ENCODE measurements at places on chromosomes 6 and 20.

DNA sequence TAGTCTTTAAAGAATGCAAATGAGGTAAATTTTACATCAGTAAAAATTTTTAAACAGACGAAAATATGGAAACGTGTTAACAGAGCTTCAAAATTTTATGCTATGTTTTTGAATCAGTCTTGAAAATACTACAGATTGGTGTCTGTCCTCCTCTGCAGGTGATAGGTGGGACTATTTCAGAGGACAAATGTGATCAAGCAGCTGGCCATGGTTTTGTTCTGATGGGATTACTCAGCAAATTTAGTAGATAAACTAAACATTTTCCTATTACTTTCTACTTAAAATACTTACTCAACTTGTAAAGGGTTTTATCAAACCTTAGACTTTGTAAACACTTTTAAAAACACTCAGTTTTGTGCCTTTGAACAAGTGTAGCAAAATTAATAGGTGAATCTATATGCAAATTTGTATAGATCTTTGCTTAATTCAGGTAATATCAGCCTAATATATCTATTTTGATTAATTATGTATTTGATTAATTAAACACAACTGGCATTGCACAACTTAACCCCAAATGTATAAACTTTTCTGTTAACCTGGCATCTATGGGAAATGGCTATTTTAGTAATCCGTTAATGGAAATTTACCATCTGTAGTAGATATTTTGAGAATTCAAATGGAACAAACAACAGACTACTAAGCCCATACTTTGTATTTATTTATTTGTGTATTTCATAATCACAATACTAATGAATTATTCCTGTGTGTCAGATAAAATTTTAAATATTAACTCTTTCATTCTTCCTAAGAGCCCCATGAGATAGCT is 22.5 kb downstream of the ADGRB3 start:
- no peak for DNase-seq

GRCh38 chr6:150560004-150560883 is 39.4 kb upstream of the PLEKHG1 start:
- no peak for DNase-seq

GRCh38 chr20:1240549-1240948 is 14.7 kb downstream of the RAD21L1 start:
- DNase-seq: no peak

- no peak for DNase-seq
Measured at GRCh38 chr20:44068316-44069201, 118.4 kb downstream of the JPH2 start.

DNA sequence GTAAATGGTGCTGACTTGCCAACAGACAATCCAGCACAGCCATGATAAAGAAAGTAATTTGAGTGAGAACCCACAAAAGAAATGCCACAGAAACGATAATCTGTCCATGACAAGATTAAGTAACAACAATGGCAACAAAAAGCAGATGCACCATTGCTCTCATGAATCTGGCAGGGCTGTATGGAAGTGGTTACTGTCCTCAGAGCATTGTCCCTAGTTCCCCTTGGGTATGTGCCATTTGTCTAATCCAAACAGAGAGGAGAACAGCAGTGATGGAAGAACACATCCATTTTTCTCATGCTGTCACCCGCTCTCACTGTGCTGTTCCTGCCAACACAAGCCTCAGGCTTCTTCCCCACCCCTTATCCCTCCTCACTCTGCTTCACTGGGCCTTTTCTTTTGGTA is 65.8 kb downstream of the REV3L start:
- DNase-seq: no peak

- DNase-seq: no peak
Measured at GRCh38 chr6:108904741-108905140, 56.5 kb downstream of the ARMC2 start.

GRCh38 chr20:11780765-11781369 is 136.8 kb upstream of the BTBD3 start:
- no peak for DNase-seq

DNA sequence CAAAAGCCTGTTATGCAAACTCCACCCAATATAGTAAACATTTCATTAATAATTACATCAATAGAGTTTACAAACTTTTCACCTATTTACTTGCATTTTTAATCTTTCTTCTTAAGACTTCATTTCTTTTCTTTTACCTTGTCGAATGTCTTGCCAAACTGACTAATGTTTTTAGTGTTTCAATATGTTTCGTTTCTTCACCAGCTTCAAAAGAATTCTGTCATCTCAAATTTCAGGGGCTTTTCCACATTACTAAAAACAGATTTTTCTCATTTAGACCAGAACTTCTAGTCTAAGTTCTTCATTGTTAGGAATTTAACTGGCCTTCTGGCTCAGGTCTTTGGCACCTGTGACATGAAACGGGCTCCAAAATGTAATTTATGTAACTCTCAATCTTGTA is 196.5 kb downstream of the ARHGAP18 start:
- no peak for DNase-seq

DNA sequence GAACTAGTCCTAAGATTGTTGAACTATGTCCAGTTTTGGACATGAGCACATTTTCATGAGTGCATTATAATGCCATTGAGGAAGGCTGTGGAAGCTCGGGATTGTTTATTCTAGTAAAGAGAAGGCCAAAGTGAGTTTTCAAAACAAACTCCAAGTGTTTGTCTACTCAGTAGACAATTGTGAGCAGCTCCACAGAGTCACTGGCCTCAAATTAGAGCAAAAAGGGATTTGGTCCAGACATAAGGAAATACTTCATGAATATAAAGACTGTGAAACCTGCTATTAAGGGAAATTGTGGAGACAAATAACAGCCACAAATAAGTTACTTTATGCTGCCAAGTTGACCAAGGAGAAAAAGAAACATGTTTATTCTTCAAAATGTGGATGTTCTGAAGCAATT is 42.6 kb upstream of the PREP start:
- no peak for DNase-seq

- DNase-seq: no peak
Measured at GRCh38 chr6:91020744-91021143, 433.9 kb upstream of the MAP3K7 start.

- no peak for DNase-seq
Measured at GRCh38 chr20:62032609-62033368, 32.9 kb downstream of the TAF4 start.

GRCh38 chr20:62935204-62935967 is 2.6 kb upstream of the GID8 start:
- no peak for DNase-seq

DNA sequence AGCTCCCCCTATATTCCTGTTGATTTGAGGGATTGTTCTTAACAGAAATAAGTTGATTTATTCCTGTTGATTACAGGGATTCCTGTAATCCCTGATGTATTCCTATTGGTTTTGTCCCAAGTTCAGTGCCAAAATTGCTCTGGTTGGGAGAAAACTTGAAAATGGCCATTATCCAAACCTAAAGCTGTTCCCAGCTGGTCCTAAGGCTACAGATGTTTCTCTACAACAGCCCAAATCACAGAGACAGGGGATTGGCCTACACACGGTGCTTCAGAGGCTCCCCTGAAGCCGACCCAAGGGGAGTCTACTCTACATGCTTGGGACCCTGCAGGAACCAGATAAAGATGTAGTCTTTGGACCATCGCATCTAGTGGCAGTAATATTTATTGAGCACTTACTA is 99.0 kb upstream of the AKAP12 start:
- no peak for DNase-seq

DNA sequence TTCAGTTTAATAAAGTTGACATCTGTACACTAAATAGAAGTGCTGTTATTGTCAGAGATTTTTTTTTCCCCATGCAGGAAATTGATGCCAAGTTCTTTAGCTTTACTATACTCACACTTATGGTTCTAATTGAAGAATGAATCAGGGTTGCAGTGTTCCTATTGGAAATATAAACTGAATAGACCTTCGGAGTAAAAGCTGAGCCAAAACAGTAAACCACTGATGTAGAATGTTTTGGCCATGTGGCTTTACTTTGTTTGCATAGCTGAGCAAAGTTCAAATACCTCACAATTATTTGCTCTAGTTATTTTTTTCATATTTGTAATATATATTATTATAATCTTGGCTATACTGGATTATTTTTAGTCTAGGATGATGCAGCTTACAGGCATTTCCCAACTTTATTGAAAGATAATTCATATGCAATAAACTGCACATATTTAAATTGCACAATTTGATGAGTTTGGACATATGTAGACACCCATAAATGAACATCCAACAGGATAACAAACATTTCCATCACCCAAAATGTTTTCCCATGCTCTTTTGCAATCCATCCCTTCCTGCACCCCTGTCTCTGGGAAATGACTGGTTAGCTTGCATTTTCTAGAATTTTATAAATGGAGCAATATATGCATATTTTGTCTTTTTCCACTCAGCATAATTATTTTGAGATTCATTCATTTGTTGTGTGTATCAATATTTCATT is 105.8 kb upstream of the NOX3 start:
- DNase-seq: no peak

GRCh38 chr6:125752773-125753172 is 3.3 kb downstream of the HEY2 start:
- no peak for DNase-seq

DNA sequence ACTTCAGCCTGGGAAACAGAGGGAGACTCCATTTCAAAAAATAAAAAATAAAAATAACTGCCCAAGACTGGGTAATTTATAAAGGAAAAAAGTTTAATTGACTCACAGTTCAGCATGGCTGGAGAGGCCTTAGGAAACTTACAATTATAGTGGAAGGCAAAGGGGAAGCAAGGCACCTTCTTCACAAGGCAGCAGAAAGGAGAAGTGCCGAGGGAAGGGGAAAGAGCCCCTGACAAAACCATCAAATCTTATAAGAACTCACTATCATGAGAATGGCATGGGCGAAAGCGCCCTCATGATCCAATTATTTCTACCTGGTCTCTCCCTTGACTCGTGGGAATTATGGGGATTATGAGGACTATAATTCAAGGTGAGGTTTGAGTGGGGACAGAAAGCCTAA is 95.5 kb upstream of the LGSN start:
- DNase-seq: no peak

GRCh38 chr6:2554651-2555260 is 196.0 kb downstream of the MYLK4 start:
- no peak for DNase-seq

DNA sequence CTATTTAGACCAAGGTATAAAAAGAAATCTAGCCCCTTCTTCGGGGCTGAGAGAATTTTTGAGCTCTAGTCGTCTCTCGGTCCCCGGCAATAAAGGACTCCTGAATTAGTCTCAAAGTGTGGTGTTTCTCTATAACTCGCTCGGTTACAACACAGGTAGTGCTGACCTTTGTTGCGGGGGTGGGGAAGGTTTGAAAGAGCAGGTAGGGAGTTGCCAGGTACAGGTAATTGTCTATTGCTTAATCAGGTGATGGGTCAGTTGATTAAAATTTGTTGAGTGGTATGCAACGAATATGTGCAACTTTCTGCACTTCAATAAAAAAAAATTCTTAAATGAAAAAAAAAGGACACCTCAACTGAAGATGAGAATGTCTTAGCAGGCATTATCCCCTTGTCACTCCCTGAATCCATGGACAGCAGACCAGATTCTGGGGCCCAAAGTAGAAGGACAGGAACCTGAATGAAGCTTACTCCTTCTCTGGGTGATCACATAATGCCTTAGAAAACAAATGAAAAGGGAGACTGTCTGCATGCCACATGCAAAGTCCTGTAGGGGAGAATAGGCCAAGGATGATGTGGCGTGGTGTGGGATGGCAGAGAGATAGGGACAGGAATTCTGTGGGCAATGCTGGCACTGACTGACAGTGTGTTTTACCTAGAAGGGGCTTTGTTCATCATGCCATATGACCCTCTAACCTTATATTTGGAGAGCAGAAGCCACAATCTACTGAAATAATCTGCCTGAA is 157.6 kb upstream of the OLIG3 start:
- DNase-seq: no peak

- peak; percentile 72 for DNase-seq
Measured at GRCh38 chr6:160348223-160349019, at the start of gene SLC22A3. TSS of gene SLC22A3 (plus strand) at chr6:160348378. CDS start at chr6:160348420, 42 bp downstream.

GRCh38 chr6:88538130-88538706 is 372.1 kb upstream of the CNR1 start:
- no peak for DNase-seq

- DNase-seq: no peak
Measured at GRCh38 chr6:118542184-118542952, 5.7 kb upstream of the PLN start.

DNA sequence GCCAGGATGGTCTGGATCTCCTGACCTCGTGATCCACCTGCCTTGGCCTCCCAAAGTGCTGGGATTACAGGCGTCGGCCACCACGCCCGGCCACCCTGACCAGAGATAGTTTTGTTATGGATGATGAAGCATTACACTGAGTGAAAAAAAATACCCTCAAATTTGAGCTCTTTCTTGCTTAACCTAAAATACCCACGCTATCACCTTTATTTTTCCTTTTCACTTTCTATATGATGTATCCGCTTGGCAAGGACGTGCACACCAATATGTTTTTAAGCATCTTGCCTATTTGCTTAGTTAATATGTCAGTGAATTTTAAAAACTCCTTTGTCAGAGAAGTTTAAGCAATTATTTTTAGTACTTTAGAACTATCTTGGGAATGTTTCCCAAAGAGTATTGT is 150.4 kb downstream of the INSM1 start:
- no peak for DNase-seq

DNA sequence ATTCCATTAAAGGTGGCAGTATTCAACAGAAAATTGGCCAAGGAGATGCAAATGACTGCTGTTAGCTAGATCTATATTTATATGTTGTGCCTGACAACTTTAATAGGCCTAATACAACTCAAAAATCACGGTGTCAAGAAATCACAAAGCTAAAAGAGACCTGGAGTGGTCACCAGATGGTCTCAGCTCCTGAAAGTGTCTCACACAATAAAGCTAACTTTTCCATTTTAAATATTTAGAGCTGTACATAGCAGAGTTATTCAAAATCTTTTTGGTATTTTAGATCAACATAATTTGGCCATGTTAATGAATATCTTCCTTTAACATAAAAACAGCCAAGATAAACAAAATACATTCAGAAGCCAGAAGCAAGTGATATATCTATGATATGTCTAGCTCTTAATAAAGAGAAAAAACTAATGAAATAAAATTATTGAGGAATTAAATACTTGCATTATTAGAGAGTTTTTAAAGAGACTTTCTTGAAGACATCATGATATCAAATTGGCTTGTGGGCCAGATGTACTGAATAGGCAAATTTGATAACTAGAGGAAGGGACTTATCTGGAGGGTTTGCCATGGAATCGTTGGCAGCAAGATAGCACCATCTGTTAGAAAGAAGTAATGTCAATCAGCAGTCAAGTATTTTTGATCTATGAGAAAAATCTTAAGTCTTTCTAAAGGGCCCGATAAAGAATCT is 84.9 kb upstream of the SCAF8 start:
- no peak for DNase-seq

DNA sequence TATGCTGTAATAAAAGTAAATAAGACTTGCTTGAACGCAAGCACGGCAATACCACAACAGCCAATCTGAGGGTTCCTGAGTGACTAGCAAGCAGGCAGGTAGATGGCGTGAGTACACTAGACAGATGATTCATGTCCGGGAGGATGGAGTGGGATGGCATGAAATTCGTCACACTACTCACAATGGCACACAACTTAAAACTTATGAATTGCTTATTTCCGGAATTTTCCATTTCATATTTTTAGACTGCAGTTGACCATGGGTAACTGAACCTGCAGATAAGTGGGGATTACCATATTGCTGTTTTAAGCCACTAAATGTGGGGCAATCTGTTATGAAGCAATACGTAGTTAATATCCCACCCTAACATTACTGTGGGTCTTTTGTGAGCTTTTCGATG is 93.6 kb upstream of the NFATC2 start:
- no peak for DNase-seq

GRCh38 chr6:135148889-135149288 is 32.2 kb upstream of the MYB start:
- no peak for DNase-seq

- DNase-seq: no peak
Measured at GRCh38 chr6:78523622-78524021, 343.7 kb upstream of the IRAK1BP1 start.
